ENCODE measurements at places on chromosomes 1 and 21. TPM values are rescaled to one million over a fixed set of nuclear protein-coding genes. Genes with fewer than 3 reads are reported as not detected.

TTC24 gene
- not detected for total RNA-seq

C4BPA gene
- total RNA-seq, result not detected

IFNAR2 gene
- 15.1 TPM for total RNA-seq

ENO1 gene
- total RNA-seq, result 261 TPM

SPSB1 gene
- total RNA-seq, result 2.9 TPM

KHDC4 gene
- 30.6 TPM for total RNA-seq

ACTL8 gene
- total RNA-seq, result under 0.01 TPM

OR10J1 gene
- not detected for total RNA-seq

FAM151A gene
- total RNA-seq, result not detected

RGS16 gene
- total RNA-seq, result 1.6 TPM

RAP1GAP gene
- total RNA-seq, result 18.8 TPM

DRAXIN gene
- 137 TPM for total RNA-seq

ZBTB8A gene
- total RNA-seq, result 43.2 TPM

DMRTA2 gene
- total RNA-seq, result 1.2 TPM

TCEA3 gene
- 2.0 TPM for total RNA-seq

CTTNBP2NL gene
- total RNA-seq, result 22.8 TPM

S100A3 gene
- total RNA-seq, result not detected

KRTAP12-2 gene
- not detected for total RNA-seq

LCE2B gene
- total RNA-seq, result not detected

CLEC20A gene
- total RNA-seq, result not detected

CCDC27 gene
- total RNA-seq, result not detected

MAP3K21 gene
- total RNA-seq, result 2.9 TPM

ZSWIM5 gene
- 15.9 TPM for total RNA-seq

AJAP1 gene
- 16.7 TPM for total RNA-seq

CR2 gene
- total RNA-seq, result not detected

KCNA2 gene
- 3.7 TPM for total RNA-seq

VANGL2 gene
- 11.0 TPM for total RNA-seq

BMP8A gene
- total RNA-seq, result 0.41 TPM

MAP10 gene
- total RNA-seq, result 9.8 TPM

TNNT2 gene
- total RNA-seq, result not detected

IL20 gene
- total RNA-seq, result not detected

ZRANB2 gene
- total RNA-seq, result 64.0 TPM

IFNLR1 gene
- total RNA-seq, result 0.41 TPM

SHISAL2A gene
- total RNA-seq, result not detected

PGLYRP3 gene
- not detected for total RNA-seq

REN gene
- total RNA-seq, result not detected

MSH4 gene
- 1.6 TPM for total RNA-seq

IL19 gene
- not detected for total RNA-seq

PSMB2 gene
- 19.2 TPM for total RNA-seq

ADAMTSL4 gene
- under 0.01 TPM for total RNA-seq

VHLL gene
- total RNA-seq, result 0.82 TPM

DNALI1 gene
- 2.9 TPM for total RNA-seq

RHOU gene
- total RNA-seq, result 46.1 TPM

GJA5 gene
- 1.6 TPM for total RNA-seq

PSMA5 gene
- 35.1 TPM for total RNA-seq

RNU1-1 gene
- under 0.01 TPM for total RNA-seq

FGR gene
- total RNA-seq, result 0.41 TPM

LCE1F gene
- total RNA-seq, result not detected

ARHGEF16 gene
- total RNA-seq, result not detected

ASPM gene
- 7.3 TPM for total RNA-seq

KRTAP21-2 gene
- total RNA-seq, result not detected

All from frontal cortex (tissue), 4 donors.